Daoy (cell line): ENCODE measurements at places on chromosomes 13 and 19.
A peak's percentile ranks its signal among the peaks of the same experiment; 100 is the strongest.

DNA sequence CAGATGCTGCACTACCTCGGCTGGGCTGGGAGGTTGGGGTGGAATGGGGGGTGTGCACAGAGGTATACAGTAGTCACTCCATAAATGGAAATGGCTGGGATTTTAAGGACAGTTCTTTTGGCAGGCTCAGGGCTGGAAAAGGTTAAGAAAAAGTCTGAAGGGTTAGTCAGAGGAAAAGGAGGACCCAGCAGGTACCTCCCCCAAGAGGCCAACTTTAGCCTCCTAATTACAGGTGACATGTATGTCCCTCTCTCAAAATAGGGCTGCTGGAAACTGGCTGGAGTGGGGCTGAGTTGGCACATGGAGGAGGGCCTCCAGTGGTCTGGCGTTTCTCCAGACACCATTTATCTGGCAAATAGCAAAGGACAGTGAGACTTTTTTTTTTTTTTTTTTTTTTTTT, 994 bp downstream of the CCDC194 start:
- peak; percentile 67 for DNase-seq

- no peak for DNase-seq
Measured at GRCh38 chr19:57321116-57321515, 844 bp downstream of the ZNF543 start.

- DNase-seq, result peak; percentile 53
Measured at GRCh38 chr19:1396019-1396767, 5.1 kb downstream of the GAMT start.

- DNase-seq, result peak; percentile 71
Measured at GRCh38 chr13:33723772-33724435, 94.0 kb upstream of the RFC3 start.

DNA sequence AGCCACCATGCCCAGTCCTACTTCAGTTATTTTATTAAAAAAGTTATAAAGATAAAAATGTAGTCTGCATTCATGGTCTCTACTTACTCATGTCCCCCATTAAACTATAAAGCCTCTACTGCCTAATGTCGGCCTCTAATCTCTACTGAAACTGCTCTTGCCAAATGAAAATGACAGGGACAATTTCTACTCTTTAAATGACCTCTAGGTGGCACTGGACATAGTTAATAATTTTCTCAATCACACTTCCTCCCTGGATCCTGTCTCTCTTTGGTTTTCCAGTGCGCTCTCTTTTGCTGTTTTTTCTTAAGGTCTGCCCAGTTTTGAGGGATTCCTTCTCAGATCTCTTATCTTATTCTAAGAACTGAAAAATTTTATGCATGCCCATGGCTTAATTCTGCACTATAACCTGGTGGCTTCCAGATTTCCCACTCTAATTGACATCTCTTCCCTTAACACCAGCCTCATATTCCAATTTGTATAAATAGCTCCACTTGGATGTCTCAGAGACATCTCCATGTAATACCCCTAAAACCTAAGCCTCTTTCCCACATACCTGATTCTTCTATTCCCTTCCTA, 54.3 kb downstream of the MTMR6 start:
- DNase-seq, result no peak

DNA sequence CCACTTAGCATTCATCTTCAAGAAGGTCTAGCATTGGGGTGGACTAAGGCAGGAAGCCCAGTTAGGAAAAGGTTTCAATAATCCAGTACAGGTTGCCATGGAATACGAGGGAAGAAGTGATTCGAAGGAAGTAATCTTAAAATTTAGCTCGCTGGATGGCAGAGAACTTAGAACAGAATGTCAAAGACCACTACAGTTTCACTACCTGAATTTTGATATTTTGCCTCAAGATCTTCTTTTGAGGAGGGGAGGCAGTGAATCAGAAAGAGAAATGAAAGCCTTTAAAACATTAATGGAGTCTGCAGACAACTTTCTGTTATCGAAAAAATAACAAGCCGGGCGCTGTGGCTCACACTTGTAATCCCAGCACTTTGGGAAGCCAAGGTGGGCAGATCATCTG, 7.0 kb upstream of the RAB8A start:
- no peak for DNase-seq

- DNase-seq, result no peak
Measured at GRCh38 chr13:47213047-47213446, 316.2 kb upstream of the HTR2A start.

DNA sequence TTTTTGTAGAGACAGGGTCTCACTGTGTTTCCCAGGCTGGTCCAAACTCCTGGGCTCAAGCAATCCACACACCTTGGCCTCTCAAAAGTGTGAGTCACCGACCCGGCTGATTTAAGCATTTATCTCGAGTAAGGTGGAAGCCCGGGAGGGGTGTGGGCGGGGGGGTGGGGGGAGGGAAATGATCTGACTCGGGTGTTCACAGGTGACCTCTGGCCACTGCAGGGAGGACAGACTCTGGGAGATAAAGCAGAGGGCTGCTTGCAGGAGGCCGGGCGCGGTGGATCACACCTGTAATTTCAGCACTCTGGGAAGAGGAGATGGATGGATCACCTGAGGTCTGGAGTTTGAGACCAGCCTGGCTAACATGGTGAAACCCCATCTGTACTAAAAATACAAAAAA, 7.9 kb downstream of the DENND1C start:
- DNase-seq, result no peak

DNA sequence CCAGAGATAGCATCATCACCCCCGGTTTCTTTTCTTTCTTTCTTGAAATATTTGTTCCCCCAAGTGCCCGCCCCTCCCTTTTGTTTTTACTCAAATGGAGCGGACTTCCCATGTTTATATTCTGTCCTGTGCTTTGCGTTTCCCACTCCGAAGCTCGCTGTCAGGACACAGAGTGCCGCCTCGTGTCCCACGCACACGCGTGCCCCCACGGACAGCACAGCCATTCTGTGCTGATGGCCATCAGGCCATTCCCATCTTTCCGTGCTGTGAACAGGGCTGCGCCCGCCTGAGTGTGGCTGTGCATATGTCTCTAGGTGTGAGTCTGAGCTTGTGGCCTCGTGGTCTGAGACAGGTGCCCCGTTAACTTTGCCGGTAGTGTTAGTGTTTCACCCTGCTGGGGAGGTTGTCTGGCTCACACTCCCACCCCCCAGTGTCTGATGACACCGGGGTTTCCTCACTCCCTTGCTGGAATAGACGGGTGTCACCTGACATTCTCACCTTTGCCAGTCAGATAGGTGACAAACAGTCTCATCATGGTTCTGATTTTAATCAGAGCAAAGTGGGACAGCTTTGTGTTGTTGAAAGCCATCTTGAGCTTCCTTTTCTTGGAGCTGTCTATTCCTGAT, 6.9 kb downstream of the PAK4 start:
- no peak for DNase-seq

DNA sequence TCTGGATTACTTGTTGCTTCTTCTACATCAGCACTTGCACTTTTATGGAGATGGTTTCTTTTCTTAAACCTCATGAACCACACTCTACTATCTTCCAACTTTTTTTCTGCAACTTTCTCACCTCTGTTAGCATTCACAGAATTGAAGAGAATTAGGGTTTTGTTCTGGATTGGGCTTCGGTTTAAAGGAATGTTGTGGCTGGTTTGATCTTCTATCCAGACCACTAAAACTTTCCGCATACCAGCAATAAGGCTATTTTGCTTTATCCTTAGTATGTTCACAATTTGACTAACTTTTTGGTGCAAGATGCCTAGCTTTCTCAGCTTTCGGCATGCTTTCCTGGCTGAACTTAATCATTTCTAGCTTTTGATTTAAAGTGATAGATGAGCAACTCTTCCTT, 666.7 kb upstream of the MIR17HG start:
- DNase-seq, result no peak

- no peak for DNase-seq
Measured at GRCh38 chr19:15328312-15328711, 4.0 kb downstream of the BRD4 start.

DNA sequence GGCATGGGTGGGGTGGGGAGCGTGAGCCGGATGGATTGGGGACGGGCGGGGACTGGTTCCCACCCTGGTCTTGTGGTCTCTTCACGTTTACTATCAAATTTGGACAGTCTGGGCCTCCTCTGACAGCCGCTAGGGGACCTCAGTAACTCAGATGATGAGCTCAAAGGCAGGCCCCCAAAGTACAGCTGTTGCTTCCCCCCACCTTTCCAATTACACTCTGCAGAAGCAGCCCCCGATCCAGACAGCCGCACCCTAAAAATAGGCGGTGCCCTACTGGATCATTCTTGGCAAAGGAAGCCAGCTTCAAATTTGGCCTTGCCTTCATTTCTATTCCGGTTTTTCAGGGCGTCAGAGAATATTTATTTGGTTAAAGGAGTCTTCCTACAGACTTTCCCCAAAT, 1.9 kb upstream of the FOXO1 start:
- DNase-seq, result peak; percentile 18

DNA sequence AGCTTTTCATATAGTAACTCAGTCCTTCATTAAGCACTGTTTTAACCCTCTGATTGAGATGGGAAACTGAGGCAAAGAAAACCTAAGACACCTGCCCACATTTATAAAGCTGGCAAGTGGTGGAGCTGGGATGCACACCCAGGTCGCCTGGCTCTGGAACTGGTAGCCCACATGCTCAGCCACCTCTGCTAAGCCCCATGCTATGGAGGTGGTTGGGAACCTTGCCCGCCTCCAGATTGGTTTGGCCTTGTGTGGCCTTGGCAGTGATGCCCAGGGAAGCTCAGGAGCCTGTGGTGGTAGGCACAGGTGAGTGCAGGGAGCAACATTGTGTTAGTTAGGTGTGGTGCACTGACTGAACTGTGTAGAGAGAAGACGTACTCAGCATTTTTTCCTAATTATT, 370.2 kb downstream of the MTUS2 start:
- no peak for DNase-seq

GRCh38 chr13:64505336-64505910, 2724.7 kb downstream of the PCDH9 start:
- no peak for DNase-seq

DNA sequence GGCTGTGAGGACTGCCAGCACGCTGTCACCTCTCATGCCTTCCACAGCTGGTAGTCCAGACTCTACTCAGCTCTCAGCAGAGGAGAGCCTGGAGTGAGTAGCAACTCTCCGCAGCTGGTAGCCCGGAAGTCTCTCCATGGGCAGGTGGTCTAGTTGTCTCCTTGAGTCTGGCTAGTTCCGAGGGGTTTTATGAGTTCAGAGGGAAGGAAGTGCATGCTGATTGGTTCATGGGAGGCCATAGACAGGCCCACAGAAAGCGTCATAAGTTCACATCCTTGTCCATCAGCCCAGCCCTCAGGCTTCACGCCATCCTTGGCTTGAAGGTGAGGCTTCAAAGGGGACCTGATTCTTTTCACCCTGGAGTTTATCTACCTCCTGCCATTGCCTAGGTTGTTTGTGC, 2662.4 kb upstream of the PCDH20 start:
- no peak for DNase-seq

DNA sequence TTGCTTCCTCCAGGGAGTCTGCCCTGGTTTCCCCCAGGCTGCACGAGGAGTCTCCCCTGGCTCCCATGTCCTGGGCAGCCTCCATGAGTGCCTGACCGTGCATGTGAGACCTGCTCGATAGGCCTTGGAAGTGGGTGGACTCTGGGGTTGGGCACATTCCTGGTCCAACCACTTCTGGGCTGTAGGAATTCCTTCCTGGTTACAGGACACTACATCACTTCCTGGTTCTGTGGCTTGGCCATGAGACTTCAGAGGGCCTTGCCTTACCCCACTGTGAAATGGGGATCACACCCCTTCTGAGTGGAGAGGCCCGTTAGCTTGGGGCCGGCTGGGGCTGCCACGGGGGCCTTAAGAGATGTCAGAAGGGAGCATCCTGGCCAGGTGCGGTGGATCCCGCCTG, 4.0 kb upstream of the ZNF628 start:
- DNase-seq, result peak; percentile 84

- no peak for DNase-seq
Measured at GRCh38 chr13:91664039-91664438, 265.6 kb downstream of the GPC5 start.

- DNase-seq, result peak; percentile 63
Measured at GRCh38 chr13:20492641-20493040, 33.0 kb downstream of the CRYL1 start.

DNA sequence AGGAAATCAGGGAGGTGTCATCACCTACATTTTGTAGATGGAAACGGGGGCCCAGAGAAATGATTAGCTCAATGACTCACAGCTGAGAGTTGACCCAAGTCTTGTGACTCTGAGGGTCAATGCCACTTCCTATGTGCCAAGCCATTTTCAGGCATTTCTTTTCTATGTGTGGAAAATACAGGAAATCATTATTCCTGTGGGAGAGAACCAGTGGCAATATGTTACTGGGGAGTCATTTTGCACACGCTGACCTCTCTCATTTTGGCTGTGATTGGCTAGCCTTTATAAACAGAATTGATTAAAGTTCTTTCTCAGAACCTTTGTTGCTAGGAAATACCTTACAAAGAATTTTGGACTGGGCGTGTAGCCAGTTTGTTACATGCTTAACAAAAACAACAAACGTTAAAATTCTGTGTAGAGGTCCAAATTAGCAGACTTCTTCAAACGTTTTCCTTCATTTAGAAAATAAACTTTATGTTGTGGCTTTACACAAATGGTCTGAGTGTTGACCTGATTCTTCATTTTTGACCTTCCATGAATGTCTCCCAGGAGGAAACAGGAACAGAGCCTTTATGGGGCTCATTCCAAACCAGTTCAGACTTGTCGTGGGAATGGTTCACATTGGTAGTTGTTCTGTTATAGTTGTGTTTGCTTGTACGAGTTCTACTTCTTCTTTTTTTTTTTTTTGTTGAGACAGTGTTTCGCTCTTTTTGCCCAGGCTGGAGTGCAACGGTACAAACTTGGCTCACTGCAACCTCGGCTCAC, 11.4 kb downstream of the PCCA start:
- peak; percentile 43 for DNase-seq

DNA sequence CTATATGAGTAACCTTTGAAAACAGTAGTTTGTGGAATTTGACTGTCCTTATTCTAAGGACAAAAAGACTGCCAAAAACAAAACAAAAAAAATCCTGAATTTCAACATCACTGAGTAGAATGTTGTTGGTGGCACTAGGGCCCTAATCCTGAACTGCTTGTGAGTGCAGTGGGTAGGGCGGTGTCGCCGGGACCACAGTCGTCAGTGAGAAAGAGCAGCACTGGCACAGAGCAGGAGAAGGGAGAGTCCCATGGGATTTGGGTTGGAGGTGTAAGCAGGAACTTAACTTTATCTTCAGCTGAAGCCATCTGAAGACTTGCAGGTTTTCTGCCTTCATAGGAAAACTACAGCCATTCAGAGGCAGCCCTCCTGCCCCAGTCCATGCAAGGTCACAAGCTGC, 5.6 kb downstream of the PCID2 start:
- no peak for DNase-seq

GRCh38 chr13:99896369-99897075, 75.0 kb downstream of the ZIC5 start:
- DNase-seq, result no peak

DNA sequence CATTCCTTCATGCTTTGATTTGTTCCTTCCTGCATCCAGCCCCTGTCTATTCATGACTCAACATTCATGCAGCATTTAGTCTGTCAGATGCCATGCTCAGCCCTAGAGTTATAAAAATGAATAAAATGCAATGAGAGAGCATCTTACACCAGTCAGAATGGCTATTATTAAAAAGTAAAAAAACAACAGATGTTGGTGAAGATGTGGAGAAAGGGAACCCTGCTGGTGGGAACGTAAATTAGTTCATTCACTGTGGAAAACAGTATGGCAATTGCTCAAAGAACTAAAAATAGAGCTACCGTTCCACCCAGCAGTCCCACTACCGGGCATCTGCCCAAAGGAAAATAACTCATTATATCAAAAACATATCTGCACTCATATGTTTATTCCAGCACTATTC, 70.0 kb upstream of the GTF3A start:
- no peak for DNase-seq

GRCh38 chr19:50979758-50980157, 4.0 kb downstream of the KLK7 start:
- no peak for DNase-seq

- DNase-seq, result peak; percentile 58
Measured at GRCh38 chr19:18995804-18996241, 37.5 kb downstream of the SUGP2 start.
